ENCODE measurements at places on chromosomes 3 and 15.
A peak's percentile ranks its signal among the peaks of the same experiment; 100 is the strongest.

DNA sequence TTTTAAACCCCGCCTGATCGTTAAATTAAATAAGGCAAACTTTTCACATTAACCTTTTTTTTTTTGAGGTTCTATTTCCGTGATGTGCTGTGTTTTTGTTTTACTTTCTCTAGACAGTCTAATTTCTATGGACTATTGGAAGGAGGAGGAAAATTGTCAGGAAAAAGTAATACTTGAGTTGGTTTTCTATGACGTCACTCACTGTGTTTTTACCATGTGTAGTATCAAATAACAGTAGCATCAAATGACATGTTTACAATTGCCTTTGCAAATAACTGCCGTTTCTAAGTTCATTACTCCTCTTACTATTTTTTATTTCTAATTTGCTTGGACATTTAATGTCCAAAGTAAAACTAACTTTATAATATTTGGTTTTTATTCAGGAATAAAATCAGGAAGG, 32.3 kb downstream of the MYO1E start:
- no peak for DNase-seq

- no peak for DNase-seq
Observed at GRCh38 chr3:179074656-179075055, 3.0 kb upstream of the ZMAT3 start.

- DNase-seq = no peak
Observed at GRCh38 chr3:33746416-33747116, 28.5 kb upstream of the CLASP2 start.

GRCh38 chr3:172294223-172294806, 153.9 kb downstream of the GHSR start:
- no peak for DNase-seq

DNA sequence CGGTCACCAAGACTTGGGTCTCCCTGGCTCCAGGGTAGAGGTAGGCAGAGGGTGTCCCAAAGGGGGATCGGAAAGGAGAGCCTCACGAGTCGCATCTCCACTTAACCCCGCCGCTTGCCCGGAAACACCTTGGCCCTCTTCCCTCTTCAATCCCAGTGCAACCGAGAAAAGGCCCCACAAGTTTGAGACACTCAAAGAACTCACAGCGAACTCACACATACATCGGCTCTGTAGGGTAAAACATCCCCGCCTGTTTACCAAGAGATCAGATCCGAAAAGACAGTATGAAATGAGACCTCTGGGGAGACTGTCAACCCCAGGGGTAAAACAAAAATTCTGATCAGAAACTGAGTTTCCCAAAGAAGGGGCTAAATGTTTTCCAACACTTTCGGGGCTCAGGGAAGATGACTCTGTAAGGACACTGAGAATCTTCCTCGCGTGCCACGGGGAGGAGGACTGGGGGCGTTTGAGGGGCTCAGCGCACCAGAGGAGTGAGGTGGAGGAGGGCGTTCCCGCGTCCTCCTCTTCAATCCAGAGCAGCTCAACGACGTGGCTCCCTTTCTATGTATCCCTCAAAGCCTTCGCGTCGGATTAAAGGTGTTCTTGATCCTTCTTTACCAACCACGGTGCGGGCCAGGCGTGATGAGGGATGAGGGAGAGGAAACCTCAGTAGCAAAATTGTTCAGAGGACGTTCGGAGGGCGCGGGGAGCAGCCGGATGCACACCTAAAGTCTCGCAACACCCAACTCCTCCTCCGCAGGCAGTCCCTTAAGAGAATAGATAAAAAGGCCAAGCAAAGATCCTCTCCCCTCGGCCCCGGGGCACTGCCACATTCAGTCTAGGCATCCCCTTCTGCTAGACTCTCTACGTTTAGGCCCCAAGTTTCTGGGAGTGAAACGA, 3.7 kb downstream of the WNT5A start:
- no peak for DNase-seq

DNA sequence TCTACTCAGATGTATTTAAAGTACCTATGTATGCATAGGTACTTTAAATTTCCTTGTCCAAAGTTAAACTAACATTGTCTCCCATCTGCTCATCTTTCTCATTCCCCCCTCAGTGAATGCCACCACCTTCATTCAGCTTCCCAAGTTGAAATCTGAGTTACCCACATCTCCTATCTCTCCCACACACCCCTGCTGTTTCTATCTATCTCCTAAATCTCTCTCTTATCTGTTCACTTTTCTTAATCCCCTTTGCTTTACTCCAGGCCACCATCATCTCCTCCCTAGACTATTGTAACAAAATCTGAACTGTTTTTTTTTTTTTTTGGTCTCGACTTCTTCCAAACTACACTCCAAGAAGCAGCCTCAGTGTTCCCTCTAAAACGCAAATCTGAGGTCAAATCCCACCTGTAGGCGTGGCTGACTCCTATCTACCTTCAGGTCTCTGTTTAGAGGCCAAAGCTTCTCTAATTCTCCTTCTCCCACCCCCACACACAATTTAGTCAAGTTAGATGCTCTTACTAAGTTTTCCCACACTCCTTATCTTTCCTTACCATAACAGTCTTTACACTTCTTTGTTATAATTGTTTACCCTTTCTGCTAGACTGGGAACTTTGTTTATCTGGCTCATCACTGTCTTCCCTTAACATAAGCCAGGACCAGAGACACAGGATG, 3.5 kb upstream of the NEO1 start:
- DNase-seq = no peak

DNA sequence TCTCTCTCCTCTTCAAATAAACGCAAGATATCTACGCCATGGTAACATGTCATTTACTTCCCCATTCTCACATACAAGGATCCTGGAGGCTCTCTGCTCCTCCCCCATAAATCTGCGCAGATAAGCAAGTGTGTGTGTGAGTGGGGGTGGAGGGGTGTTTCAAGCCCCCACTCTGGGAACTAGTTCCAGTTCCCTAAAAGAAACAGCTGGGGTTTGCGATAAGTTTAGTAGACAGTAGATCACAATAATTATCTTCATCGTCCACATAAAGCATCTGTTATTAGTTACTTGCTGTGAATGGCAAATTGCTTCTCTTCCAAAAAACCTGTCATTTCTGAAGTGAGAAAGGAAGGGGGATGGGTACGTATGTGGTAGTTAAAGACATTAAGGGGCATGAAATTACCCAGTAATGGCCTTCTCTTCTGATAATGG, 79.8 kb downstream of the RBPMS2 start:
- no peak for DNase-seq

DNA sequence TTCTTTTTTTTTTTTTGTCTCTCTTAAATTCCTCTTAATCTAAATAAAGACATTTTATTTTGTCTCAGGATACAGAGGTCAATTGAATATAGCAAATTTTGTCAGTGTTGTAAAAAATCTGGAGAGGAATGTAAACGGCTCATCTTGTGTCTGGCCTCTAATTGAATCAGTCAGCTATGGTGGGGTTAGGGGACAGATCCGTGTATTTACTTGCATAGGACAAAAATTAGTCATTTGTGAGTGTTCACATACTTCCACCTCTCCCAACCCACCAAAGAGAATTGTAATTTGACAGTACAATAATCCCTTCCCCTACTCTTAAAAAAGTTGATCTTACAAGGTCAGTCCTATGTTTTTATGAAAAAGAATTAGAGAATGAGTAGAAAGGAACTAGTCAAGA, 18.3 kb downstream of the PPARG start:
- DNase-seq = no peak

- no peak for DNase-seq
Observed at GRCh38 chr3:183266454-183266853, 13.4 kb downstream of the B3GNT5 start.

- no peak for DNase-seq
Observed at GRCh38 chr15:29097168-29097567, 172.5 kb downstream of the NSMCE3 start.

DNA sequence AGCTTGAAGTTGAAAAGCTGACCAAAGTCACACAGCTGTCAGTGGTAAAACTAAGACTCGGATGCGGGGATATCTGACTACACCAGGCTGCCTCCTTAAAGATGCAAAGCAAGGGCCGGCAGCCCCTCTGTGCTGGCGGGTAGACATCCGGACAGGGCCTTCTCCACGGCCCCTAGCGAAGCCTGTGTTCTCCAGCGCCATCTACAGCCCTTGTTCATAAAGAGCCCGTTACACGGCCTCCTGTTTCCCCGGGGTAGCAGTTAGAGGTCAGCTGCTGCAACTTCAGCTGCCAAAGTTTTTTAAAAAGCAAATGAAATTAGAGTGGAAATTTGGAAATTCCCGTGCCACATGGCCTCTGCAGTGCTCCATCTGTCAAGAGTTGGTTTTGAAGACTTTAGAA, 383.0 kb downstream of the TBL1XR1 start:
- peak; percentile 23 for DNase-seq

DNA sequence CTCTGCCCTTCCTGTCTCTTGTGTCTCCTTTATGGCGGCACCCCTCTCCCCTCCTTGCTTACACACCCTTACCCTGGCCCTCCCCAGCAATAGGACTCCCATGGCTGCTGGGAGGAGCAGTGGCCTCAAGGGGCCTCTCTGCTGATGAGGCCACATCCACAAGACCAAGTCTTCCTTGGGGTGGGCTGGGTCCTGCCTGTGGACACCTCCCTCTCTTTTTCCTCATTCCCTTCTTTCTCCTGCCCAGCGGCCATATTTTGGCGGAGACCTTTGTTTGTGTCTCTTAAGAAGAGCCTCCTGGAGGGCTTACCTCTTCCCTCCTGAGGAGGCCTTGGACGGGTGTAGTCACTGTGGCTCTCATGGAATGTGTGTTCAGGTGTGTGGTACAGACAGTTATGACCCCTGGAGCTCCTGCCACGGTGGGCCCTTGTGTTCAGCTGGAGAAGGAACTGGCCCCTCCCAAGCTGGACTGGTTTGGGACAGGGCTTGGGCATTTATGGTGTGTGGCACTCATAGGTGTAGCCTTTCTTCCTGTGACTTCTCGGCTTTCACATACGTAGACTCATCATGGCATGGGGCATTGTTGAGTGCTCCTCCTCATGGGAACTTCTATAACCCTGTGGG, 56.6 kb upstream of the APEH start:
- DNase-seq = no peak

- DNase-seq = no peak
Observed at GRCh38 chr3:58520403-58521335, 16.3 kb downstream of the ACOX2 start.

DNA sequence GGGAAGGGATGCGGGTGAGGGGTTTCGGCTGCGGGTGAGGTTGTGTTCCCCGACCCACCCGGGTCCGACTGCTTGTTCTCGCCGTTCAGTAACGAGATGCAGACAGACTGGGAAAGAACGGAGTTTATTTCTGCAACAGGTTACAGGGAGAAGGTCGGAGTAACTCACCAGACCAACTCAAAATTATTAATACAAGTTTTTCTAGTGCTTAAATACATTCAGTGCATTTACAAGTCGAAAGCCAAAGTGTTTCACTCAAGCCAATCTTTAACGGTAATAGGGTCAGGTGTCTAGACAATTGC, 492 bp upstream of the HIGD1A start:
- DNase-seq = no peak

DNA sequence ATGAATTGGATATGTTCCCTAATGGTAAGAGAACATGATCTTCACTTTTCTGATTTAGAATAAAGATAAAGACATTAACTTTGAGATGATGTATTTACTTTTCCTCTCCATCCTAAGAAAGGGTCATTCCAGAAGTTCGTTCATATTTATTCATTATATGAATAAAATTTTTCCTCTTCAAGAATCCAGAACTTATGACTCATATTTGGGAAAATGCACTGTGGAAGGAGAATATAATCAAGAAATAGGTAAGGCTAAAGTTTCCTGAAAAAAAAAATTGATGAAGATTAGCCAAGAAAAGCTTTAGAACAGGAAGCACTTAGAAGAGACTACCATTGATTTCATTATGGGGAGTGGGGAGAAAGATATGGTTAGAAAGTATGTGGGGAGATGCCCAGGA, 36.5 kb upstream of the CBLB start:
- DNase-seq = no peak

GRCh38 chr3:150371741-150372254, 36.3 kb upstream of the TSC22D2 start:
- DNase-seq = no peak

DNA sequence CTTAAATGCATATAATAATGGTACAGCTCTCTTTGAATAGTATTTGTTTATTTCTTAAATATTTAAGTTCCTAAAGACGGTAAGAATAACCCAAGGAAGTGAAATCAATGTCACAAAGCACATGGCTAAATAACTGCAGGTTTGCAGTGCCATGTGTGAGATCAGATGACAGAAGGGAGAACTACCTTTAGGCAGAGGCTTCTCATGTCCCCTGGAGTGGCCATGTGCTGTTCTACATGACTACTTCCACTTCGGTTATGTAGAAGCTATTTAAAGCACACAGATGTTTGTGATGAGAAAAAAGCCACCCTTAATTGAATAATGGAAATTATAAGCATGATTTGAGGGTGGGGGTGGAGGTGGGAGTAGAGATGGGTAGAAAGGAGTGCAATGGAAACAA, 109.1 kb downstream of the UBE3A start:
- no peak for DNase-seq

DNA sequence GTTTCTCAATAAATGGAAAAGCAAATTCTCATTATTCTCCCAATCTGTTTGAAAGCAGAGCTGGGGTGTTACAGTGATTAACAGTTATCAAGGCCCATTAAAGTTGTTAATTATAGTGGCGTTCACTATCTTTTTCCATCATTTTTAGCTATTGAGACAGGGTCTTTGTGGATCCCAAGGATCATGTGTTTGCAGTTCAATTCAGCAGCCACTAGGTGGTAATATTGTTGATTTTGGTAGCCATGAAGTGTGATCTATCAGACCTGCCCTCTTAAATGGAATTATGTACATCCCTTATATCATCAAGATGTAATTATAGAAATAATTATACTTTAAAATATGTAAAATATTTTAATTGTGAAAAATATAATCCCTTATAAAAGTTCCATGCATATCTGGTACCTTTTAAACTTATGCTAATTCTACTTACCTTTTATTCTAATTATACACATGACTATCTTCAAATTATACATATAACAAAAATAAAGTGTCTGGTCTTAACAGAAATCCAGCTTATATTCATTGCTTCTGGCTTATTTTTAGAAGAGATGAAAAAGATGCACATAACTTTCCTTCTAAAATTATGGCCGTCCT, 126.4 kb downstream of the GREM1 start:
- DNase-seq = peak; percentile 8

DNA sequence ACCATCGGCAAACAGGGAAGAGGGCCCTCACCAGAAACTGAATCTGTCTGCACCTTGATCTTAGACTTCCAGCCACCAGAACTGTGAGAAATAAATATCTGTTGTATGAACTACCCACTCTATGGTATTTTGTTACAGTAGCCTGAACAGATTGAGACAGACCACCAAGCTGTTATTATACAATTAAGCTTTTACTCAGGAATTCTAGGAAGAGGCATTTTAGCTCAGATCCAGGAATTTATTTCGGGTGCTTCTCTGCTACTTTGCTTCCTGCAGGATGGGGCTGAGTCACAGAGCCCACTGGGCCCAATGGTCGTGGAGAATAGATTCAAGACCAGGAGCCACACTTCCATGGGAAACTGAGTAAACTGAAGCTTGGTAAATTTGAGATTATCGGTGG, 145.5 kb upstream of the PFN2 start:
- no peak for DNase-seq
